Osteoblast (primary cell): ENCODE measurements at places on chromosomes 11 and 22. TPM values are rescaled to one million over a fixed set of nuclear protein-coding genes. Genes with fewer than 3 reads are reported as not detected.
A peak's percentile ranks its signal among the peaks of the same experiment; 100 is the strongest.

Gene CD82
- total RNA-seq: 14.7 and 23.2 TPM in 2 replicates

DNA sequence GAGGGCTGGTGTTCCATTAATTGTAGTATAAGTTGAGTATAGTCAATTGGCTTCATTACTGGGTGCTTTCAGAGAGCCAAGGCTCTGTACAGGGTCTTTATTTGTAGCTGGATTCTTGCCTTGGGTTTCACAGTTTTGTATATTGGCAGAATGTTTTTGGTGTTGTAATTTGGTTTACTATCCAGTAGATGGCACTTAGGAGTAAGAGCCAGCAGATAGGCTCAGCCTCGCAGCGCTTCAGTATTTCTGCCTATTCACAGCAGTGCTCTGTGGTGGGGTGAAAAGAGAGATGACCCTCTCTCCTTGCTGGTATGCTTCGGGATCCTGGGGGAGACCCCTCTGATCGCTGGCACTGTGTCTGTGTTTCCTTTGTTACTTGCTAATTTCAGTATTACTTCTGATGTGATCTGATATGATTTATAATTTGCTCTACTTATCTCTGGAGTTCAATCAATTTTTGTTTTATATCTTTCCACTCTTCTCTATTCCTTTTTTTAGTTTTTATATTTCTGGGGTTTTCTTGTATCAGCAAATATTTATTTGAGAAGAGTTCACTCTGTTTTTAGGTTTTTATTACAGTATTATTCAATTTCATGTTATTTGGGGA is 52.2 kb downstream of the ANO5 start:
- DNase-seq: no peak

Gene KCNQ1OT1
- total RNA-seq: 5.1 and 6.2 TPM in 2 replicates

Gene BET1L
- total RNA-seq: 24.6 and 25.6 TPM in 2 replicates

Gene ANKK1
- under 0.01 TPM in 1 of 2 replicates, not detected in the other for total RNA-seq

- no peak for DNase-seq
These were observed 29.7 kb downstream of the POU2AF3 start for GRCh38 chr11:111327908-111328624.

Gene MOGAT2
- total RNA-seq: not detected in 2 replicates

Gene DNAJB7
- total RNA-seq: not detected in 2 replicates

Gene MFRP
- not detected in 2 replicates for total RNA-seq

- peak; percentile 14 for DNase-seq
These were observed 17.8 kb upstream of the TP53I11 start for GRCh38 chr11:44968510-44968909.

- DNase-seq: no peak
These were observed 229.6 kb upstream of the BLID start for GRCh38 chr11:122345586-122345985.

DNA sequence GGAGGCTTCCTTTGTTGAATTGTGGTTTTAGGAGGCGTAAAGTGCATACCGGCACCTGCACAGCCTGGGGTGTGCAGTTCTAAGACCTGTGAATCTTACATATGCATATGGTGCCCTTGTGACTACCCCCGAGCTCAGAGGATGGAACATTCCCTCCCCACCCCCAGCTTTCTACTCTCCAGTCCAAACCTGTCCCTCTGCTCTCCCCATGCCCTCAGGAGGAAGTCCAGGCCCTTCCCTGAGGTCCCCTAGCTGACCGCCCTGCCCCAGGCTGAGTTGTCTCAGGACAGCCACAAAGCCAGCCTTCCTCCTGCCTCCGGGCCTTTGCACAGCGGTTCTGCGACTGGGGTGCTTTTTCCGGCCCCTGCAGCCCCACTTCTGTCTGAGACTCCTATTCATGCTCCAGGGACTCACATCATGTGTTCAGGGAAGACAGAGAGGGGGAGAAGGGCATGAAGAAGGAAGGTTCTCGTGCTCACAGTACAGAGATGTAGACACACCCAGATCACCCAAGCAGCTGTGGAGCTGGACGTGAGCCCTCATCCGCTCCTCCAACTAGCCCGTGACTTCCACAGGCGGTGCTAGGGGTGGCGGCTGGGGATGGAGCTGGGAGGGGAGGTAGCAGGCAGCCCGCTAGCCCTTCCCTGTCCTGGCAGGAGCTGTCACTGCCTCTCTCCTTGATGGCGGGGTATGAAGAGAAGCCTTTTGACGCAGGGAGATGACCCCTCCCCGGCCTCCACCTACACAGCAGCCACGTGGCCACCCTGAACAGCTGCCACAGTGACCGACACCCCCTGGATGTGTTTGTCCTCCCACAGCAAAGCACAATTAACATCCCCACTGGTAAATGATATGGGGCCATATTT is 50.8 kb downstream of the FLRT1 start:
- DNase-seq: no peak

Gene CHADL
- 1.1 and 1.2 TPM in 2 replicates for total RNA-seq

GRCh38 chr11:78194490-78194889 is 5.8 kb downstream of the USP35 start:
- DNase-seq: peak; percentile 60

Gene CAVIN3
- 271 and 314 TPM in 2 replicates for total RNA-seq

DNA sequence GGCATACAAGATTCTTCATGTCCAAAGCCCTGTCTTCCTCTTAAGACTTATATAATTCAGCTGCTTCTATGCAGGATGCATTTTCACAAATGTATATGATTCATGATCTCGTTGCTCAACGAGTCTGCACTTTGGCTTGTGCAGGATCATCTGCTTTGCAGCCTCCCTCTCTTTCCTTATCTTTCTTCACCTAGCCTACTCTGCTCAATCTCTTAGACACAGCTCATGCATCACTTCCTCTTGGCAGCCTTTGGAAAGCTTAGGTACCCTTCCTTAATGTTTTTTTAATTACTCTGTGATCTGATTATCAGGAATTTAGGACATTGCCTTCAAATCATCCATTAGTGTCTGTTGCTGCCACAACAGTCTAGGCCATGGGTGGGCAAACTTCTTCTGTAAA is 673.8 kb downstream of the NELL1 start:
- no peak for DNase-seq
